Stimulated activated CD8-positive, alpha-beta memory T cell treated with anti-CD3 and anti-CD28 coated beads, Interleukin-4, amount 100 ng/mL, for 4 hours (primary cell): ENCODE measurements at places on chromosomes 5 and 9.

DNA sequence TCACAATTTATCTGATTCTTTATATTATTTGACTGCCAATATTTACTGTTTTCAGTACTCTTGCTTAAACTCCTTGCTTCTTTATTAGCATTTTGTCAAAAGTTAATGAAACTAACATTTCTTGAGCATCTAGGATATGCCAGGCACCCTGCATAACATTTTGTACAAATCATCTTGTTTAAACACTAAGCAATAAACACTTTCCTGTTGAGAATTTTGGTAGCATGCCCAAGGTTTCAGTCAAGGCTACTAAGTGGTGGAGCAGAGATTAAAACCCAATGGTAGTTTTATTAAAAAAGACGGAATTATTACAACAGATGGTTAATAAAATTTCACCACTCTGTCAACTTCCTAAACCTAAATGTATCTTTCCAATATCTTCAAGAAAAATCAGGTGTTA lies 43.2 kb downstream of the SKIC3 start:
- no peak for DNase-seq

DNA sequence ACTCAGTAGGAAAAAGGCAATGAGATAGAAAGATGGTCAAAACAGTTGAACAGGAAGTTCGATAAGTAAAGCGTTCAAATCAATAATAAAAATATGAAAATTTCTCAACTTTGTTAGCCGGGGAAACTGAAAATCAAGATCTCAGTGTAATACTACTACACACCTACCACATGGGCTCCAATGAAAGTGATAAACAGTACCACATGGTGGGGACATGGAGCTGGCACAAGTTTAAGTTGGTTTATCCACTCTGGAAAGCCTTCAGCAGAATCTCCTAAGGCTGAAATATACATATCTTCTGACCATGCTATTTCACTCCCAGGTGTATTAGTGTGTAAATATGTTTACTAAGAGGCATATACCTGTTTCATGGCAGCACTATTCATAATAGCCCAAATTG lies 126.8 kb downstream of the NXNL2 start:
- DNase-seq, result no peak

DNA sequence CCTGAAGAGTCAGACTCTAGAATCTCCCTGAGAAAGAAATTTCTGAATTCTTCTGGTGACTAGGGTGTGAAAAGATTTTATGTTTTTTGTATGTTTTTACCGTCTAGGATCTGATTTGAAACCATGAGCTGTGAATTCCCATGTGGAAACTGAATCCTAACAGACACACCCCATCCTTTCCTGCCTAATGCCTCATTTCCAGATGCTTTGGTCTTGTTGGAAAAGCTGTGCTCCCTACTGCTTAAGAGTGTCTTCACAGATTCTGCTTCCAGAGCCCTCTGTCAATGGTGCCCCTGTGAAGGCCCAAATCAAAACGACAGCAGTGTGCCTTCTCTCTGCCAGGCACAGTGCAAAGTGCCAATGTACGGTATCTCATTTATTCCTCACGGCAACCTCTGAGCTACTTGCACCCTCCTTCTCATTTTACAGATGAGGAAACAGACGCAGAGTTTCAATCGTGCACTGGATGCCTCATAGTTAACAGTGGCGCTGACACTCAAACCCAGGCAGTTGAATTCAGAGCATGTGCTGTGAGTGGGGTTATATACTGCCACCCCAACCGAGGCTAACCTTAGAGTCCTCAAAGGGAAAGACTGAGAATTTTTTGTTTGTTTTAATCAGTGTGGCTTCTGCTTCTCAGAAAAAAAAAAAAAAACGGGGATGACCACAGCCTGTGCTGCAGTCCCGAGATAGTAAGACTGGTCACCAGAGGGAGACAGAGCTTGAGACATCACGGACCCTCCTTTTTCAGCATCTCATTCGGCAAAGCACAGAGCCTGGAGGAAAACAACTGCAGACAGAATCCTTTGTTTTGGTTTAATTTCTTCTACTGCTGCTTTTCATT lies 188.4 kb downstream of the SNCAIP start:
- DNase-seq, result no peak

- DNase-seq, result no peak
Observed at GRCh38 chr5:157528036-157528632, 47.4 kb downstream of the ADAM19 start.

GRCh38 chr5:588406-588995 lies 23.6 kb upstream of the CEP72 start:
- no peak for DNase-seq

- no peak for DNase-seq
Observed at GRCh38 chr5:36630201-36631145, 24.1 kb downstream of the SLC1A3 start.

DNA sequence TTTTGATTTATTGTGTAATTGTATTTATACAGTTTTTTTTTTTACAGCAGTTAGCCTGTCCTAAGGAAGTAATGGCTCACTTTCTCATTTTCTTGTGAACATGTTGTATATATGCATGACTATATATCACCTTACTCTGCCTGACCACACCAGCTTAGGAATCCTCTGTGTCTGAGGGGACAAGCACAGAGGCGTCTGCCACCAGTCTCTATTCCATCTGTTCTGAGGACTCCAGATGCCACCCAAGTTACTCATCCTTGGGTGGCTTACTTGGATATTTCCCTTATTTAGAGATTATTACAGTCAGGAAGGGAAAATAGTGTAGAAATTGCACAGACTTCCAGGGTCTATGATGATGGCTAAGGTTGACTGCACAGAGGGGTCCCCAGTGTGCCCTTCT lies 256.3 kb upstream of the C9orf72 start:
- no peak for DNase-seq

DNA sequence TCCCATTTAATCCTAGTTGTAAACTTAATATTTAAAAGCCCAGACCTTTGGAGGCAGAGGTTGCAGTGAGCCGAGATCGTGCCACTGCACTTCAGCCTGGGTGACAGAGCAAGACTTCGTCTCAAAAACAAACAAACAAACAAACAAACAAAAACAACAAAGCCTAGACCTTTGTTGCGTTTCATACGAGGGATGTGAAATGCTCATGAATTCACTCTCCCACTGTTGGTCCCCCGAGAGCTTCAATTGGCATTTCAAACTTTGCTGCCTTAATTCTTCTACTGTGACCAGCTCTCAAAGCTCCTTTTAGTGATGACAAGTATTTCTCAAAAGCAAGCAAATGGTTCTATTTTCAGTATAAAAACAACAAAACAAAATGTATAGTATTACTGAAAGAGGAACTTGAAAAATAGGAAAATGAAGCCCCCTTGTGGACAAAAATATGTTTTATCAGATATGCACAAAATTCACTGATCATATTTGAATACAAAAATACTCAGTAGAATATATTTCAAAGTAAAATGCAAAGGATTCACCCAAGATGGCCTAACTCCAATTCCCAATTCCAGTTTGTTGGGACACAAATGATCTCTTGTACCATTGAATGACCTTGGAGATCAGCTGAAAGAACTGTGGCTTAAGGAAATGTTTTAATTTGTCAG lies 140.4 kb downstream of the ESM1 start:
- no peak for DNase-seq

DNA sequence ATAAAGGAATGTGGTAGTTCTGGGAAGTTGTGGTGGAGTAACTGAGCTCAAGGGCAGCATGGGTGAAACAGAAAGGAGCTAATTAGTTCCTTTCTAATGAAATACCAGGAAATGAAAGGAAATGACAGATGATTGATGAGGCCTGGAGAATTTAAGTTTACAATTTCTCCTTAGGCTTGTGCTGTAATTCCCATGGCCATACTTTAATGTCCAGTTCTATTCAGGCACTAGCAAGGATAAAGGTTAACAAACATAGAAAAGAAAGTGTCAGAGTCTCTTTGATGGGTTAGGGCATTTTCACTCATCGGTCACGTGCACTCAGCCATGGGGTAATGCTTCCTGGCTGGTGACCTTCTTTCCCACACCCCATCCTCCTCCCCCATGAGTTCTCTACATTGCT lies 70.3 kb downstream of the CTSL start:
- no peak for DNase-seq

DNA sequence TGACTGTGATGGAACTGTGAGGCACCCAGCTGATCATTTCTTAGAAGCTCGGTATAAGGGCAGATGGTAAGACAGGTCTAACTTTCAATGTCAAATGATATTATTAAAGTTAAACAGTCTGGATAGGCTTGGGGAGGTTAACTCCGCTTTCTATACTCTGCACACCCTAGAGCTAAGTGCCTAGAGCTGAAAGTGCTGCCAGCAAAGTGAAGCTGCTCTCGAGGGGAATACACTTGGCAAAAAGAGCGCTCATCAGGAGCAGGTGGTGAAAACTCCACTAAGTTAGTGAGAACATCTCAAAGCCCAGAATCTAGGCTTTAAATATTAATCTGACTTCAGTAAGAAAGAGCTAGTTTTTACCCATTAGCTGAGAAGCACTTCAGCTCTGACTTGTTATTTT lies 349.6 kb upstream of the SLC30A5 start:
- no peak for DNase-seq

- DNase-seq, result no peak
Observed at GRCh38 chr5:169942181-169942580, 38.1 kb downstream of the INSYN2B start.

DNA sequence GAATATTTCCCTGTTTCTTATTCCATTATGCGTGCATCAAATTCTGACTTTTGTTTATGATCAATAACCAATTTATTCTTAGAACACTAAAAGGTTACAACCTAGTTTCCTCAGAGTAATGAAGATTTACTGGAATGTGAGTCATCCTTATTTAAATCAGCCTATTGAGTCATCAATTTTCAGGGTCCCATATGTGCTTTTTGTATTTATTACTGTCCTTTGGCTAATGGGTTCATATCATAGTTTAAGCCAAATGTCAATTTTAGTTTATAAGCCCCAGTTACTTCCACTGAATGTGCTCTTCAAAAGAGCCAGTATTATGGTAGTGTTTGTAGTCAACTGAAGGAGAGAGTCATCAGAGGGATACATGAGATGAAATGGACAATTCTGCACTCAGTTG lies 359.2 kb downstream of the PRR16 start:
- DNase-seq, result no peak

DNA sequence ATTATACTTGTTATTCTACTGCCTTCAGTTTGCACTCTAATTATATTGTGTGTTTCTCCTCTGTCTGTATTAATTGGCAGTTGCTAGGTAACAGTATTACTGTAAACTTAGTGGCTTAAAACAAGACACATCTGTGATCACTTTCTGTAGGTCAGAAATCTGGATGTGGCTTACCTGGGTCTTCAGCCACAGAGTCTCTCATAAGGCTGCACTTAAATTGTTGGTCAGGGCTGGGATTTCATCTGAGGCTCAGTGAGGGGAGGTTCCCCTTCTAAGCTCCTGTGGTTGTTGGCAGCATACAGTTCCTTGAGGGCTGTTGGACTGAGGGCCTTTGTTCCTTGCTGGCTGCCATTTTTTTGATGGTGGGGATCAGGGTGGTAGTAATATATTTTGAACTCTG lies 68.8 kb downstream of the SLC44A1 start:
- DNase-seq, result no peak

GRCh38 chr9:93098236-93098946 lies 2.4 kb downstream of the CARD19 start:
- no peak for DNase-seq

- DNase-seq, result no peak
Observed at GRCh38 chr5:31965227-31965626, 208.9 kb downstream of the GOLPH3 start.

DNA sequence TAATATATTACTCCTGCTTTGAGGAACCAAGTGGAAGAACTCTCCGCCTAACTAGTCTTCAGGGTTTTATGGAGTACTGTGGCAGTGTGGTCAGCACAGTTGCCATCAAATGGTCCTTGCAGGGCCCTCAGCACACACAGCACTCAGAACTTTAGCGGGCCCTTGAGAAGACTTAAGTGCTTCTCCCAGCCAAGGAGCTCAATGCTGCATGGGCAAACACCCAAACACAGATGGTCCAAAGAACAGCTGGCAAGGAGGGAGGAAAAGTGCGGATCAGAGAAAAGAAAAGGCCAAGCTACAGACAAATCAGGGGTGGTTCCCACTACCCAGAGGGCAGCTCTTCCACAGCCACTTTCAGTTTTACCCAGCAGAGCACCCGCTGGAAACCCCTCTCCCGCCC lies 98.6 kb downstream of the SPOCK1 start:
- no peak for DNase-seq

DNA sequence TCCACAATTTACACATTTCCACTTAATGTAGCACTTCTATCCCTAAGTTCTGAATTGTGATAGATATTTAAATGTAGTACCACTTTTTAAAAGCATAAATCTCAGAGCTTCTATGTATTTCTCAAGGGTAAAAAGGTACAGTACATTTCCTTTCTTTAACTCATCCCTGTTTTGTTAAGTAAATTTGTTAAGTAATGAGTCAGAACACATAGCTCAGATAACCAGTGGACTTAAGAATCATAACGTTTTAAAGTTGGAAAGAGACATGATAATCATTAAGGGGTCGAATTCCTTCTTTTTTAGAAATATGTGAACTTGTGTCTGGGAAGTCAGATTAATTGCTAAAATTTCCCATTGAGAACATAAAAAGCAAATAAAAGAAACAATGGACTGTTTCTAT lies 810.2 kb upstream of the NUDT12 start:
- DNase-seq, result no peak

GRCh38 chr5:162392336-162392735 lies 324.8 kb downstream of the GABRG2 start:
- DNase-seq, result no peak

DNA sequence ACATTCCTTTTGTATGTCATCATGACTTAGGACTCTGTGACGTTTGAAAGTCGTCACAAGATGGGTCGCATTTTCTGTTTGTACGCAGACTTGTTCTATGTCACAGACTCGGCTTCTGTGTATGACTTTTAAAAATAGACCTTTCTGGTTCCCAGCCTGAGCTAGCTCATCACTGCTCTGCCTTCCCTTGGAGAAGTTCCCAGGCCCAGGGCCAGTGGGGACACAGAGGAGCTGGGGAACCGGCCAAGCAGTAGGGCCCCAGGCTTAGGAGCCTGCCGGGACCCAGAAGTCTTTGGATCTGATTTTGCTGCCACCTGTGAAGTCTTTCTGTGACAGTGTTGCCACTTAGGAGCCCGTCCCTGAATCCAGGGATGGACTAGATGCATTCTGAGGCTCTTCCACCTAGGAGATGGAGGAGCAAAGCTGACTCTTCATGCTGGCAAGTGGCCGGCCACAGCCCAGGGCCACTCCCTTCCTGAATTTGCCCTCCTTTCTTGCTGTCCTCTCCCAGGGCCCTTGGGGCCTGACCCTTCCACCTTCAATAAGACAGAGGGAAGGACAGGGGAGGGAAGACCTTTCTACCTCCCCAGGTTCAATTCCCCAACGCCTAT lies 18.1 kb upstream of the UBE2QL1 start:
- no peak for DNase-seq

GRCh38 chr9:104868687-104869404 lies 59.1 kb downstream of the ABCA1 start:
- no peak for DNase-seq

DNA sequence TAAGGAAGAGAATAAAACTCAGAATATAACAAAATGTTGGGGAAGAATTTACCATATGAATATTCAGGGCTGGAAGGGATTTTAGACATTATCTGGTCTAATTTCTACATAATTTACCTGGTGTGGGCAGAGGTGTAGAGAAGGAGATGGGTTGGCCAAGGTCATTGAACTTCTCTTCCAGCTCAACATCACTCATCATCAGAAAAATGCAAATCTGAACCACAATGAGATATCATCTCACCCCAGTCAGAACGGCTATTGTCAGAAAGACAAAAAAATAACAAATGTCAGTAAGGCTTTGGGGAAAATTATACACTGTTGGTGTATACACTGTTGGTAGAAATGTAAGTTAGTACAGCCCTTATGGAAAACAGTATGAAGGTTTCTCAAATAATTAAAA lies 121.7 kb downstream of the PTTG1 start:
- DNase-seq, result no peak
